ENCODE measurements at places on chromosomes 12 and 14.

GRCh38 chr12:51891843-51892242 is 3.9 kb downstream of the ANKRD33 start:
- DNase-seq = no peak

DNA sequence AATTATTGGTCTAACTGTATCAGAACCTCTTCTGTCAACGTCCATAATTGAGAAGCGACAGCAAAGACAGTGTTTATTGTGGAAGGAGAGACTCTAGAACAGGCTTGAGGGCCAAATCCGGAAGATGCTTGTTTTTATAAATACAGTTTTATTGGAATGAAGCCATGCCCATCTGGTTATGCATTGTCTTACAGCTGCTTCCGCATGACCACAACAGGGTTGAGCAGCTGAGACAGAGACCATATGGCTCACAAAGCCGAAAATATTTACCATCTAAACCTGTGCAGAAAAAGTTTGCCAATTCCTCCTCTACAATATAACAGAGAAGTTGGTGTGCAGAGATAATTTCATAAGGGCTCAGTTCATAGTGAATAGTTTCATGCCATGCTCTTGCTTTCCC is 24.5 kb downstream of the PRKAB1 start:
- DNase-seq = no peak

GRCh38 chr12:48997719-48998496 is 1.3 kb downstream of the DDN start:
- DNase-seq = no peak

DNA sequence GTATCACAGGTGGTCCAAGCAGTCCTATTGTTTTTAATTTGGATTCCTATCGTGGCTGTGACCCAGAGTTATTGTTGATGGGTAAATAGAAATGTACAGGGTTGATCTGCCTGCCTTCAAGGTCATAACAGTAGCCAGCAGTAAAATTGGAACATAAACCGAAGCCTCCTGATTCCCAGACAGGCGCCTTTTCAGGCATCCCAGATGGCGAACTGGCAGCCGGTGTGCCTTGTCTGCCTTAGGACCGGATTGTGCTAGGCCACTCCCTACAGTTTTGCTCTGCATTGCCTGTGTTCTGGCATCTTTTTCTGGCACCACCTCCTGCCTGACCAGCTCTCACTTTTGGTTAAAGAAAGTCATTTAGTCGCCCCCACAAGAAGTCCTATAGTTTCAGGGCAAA is 22.2 kb downstream of the TMEM117 start:
- no peak for DNase-seq

DNA sequence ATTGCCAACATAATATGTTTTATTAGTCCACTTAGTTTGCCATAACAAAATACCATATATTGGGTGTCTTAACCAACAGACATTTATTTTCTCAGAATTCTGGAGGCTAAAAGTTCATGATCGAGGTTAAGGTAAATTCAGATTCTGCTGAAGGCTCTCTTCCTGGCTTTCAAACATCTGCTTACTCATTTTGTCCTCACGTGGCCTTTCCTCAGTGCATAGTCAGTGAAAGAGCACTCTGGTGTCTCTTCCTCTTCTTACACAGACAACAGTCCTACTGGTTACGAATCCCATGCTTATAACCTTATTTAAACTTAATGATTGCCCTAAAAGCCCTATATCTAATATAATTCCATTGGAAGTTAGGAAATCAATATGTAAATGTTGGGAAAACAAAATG is 479.7 kb downstream of the FSCB start:
- no peak for DNase-seq

- DNase-seq = no peak
Measured at GRCh38 chr12:126776026-126776655, 1490.8 kb upstream of the TMEM132C start.

All from NCI-H748 treated with DMSO at 0.1 percent for 48 hours (cell line).